ENCODE measurements at places on chromosomes 5 and 9. TPM values are rescaled to one million over a fixed set of nuclear protein-coding genes. Genes with fewer than 3 reads are reported as not detected.

OR2V1 gene
- total RNA-seq, result not detected

NOXA1 gene
- total RNA-seq, result 0.92 TPM

COL27A1 gene
- 8.5 TPM for total RNA-seq

TRPM3 gene
- not detected for total RNA-seq

MEGF9 gene
- total RNA-seq, result 12.1 TPM
